Activated CD4-positive, alpha-beta T cell treated with anti-CD3 and anti-CD28 coated beads for 48 hours (primary cell): ENCODE measurements at places on chromosomes 3 and 15.

GRCh38 chr3:8485141-8485870, 16.3 kb upstream of the LMCD1 start:
- no peak for DNase-seq

DNA sequence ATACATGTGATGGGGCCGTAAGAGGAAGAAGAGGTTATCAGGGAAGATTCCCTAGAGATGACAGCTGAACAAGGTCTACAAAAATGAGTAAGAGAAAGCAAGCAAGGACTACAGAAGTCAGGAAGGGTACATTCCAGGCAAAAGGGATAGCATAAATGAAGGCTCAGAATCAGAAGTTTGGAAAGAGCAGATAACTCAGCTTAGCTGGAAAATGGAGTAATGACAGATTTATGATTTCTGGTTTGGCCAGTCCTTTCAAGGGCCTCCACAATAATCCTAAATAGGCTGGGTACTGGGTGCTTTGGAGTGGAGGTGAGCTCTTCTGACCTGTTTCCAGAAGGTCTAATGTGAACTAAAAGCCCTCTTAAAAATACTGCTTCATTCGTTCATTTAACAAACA, 110.7 kb downstream of the MYO5A start:
- no peak for DNase-seq

GRCh38 chr3:82558081-82558480, 796.6 kb upstream of the GBE1 start:
- no peak for DNase-seq

- DNase-seq = no peak
Observed at GRCh38 chr15:35167675-35168074, 82.6 kb upstream of the NANOGP8 start.

DNA sequence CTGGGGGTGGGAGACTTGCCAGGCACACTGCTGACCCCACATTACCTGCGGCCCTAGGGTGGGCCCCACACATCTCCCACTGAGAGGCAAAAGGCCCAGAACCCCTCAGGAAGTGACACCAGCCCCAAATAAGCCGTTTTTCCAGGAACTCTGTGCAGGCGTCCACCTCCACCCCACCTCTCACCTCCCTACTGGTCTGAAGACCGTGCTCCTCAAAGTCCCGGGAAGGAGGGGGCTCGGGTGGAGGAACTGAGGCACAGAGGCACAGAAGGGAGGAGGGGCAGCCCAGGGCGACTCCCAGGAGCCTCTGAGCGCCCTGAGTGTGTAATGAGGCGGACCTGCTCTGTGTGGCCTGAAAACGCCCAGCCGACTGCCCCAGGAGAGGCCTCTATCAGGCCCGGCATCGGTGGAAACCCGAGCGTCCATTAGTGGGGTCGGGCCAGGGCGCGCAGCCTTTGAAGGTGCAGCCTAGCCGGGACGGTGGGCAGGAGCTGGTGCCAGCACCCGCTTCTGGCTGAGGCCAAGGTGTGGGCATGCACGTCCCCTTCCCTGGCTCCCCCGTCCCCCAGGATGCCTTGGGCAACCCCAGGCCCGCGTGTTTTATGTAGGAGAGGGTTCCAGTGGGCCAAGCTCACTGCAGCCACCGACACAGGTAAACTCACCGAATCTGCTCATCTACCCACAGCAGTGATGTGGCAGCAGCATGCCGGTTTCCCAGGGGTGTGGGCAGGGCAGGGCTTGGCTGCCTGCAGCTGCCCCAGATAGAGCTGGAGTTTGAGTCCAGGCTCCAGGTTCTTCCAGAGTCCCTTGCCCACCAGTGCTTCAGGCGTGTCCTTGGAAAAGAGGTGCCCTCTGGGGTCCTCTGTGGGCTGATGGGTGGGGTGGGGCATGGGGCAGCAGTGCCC, 55.8 kb downstream of the DNAJB8 start:
- DNase-seq = no peak

DNA sequence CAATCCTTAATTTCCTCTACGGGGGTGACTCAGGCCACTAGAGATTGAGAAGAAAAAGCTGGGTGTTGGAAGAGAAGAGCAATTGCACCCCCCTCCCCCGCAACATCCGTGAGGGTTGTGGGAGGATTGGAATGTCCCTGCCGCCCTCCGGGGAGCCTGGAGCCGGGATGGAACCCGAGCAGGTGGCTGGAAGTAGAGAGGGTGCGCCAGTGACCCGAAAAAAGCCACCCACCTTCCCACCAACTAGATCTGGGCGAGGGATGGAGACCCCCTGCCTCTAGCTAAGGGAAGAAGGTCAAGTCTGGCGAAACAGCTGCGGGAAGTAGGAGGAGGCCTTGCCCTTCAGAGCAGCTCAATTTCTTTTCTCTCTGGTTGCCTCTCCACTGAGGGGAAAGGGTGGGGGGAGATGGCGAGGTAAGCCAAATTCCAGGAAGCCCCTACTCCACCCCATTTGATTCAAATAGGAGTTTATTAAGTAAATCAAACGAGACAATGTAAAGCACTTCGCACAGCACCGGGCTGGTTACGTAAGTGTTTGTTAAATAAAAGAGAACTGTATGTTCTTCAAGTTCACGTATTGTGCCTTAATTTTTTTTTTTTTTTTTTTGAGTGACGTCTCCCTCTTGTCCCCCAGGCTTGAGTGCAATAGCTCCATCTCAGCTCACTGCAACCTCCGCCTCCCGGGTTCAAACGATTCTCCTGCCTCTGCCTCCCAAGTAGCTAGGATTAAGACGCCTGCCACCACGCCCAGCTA, 1.1 kb upstream of the WWTR1 start:
- no peak for DNase-seq

DNA sequence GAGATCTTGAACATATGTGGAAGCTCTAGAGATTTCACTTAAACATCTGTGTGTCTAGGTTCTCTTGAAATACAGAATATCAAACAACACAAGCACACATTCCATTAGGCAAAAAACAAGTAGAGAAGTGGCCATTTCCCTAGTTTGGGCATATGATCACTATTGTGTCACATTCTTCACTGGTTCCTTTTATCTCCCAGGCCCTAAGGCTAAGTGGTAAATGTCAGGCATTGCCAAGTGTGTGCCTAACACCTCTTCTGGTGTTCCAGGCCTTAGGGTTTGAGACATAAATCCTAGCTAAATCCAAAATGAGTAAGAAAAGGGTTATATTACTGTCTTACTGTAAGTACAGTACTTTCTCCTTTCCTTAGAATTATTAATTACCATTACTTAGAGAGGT, 880.1 kb downstream of the PDCD6IP start:
- DNase-seq = no peak

- DNase-seq = no peak
Observed at GRCh38 chr3:183745300-183746098, 47.9 kb downstream of the YEATS2 start.

DNA sequence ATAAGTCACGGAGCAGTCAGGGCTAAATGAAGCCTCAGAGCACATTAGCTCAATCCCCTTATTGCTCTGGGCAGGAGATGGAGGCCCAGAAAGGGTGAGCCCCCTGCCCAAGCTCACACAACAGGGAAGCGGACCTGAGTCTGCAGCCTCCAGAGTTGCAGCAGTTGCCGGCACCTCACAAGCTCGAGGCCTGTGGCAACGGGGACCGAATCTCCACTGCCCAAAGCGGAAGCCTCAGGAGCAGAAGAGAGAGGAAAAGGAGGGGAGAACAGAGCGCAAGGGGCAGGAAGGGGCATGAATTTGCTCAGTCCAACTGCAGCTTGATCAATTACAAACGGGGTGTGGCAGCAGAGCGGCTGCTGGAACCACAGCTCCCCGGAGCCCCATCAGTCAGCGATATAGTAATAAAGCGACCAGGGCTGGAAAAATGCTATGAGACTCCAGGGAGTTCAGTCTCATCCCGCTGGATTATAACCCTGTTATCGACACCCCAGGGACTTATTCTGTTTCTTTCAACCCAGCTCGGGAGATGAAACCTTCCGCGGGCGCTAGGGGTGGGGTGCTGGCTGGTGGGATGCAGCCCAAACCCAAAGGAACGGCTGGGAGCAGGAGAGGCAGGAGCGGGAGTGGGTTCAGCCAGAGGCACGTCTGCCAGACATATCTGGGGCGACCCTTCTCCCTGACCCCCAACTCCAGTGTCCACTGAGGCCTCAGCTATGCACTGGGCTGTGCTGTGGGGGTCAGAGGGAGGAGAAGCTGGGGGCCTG, 219.7 kb upstream of the LINGO1 start:
- no peak for DNase-seq

DNA sequence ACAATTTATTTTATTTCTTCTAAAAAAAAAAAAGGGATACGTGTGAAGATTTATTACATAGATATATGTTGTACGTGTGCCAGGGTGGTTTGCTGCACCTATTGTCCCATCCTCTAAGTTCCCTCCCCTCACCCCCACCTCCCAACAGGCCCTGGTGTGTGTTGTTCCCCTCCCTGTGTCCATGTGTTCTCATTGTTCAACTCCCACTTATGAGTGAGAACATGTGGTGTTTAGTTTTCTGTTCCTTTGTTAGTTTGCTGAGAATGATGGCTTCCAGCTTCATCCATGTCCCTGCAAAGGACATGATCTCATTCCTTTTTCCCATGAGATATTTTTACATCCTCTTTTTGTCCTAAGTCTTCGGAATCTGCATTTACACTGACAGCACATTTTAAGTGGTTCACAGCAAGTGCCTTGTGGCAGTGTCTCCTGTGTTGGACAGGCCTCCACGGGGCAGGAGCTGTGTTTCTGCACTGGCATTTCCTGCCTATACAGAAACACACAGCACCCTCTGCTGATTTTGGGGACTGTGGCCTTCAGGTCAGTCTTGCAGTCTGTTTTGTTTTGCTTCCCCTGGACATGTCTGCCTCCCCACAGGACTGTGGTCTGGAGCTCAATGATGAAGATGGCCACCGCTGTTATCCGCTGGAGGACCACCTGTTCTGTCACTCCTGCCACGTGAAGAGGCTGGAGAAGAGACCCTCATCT, 12.7 kb upstream of the SACM1L start:
- no peak for DNase-seq

DNA sequence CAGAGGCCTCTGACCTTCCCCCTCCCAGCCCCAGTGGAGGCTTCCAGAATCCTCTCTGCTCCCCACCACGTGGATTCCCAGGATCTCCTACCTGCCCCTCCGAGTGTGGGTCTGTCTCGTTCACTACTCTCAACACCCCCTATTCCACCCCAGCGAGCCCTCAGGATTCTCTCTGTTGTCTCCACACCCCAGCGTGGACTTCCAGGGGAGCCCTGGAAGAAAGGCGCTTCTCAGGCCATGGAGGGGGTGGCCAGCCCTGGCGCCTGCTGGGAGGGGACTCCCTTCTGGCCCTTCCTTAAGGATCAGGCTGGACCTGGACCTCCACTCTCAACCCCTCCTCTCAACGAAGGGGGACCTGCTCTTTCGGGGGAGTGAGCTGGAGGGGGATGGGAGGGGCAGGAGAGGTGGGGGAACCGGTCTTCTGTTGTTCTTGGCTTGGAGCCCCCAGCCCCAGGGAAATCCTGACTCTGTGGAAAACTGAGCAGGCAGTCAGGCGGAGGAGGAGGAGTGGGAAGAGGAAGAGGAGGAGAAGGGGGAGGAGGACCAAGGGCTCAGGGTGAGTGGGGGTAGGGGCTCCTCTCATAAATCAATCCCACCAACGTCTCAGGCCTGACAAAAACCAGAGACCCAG, 32.9 kb downstream of the EPHB3 start:
- no peak for DNase-seq

DNA sequence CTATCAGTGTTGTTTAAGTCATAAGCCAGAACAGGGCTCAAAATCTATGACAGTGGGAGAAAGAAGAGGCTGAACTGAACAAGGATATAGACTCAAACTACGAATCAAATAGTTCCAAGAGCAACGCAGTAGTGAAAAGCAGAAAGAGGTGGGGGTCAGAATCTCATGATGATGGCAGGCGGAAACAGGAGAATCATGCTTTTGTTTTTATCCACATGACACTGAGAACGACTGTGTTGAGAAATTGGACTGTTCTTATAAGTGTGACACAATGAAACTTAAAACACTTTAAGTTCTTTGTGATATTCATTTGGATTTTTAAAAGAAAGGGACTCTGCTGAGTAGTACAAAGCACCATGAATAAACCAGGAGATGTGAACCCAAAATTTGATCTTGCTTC, 309.4 kb downstream of the ULK4 start:
- no peak for DNase-seq

DNA sequence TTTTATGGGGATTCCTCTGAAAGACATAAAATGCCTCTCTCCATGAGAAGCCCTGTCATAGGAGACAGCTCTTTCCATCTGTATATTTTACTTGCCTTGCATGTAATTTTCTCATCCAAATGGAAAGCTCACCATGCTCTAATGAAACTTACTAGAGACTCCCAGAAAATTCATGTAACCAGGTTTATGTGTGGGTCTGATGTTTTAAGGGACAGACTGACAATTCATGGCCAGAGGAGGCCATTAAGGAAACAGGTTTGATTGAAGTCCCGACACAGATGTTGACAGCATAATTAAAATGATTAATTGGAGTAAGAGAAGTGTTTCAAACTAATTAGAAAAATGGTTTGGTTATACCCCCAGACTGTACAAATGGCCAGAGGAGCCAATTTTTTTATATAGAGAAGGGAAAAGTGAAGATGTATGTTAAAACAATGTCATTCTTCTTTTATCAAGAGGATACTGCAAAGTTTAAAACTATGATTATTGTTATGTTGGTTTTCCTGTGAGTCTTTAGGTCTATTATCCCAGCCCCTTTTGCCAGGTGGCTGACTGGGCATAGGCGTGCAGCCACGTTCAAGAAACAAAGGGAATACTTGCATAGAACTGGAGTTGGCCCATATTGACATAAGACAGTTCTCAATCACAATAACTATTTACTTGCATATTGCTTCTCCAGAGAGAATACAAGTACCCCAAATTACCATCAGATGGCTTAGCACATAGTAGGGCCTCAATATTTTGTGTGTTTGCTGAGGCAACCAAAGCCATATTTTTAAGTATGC, 64.8 kb downstream of the RBMS3 start:
- DNase-seq = no peak

GRCh38 chr3:61600195-61600594, 38.8 kb downstream of the PTPRG start:
- no peak for DNase-seq

- DNase-seq = no peak
Observed at GRCh38 chr3:143210141-143210540, 90.6 kb downstream of the CHST2 start.

DNA sequence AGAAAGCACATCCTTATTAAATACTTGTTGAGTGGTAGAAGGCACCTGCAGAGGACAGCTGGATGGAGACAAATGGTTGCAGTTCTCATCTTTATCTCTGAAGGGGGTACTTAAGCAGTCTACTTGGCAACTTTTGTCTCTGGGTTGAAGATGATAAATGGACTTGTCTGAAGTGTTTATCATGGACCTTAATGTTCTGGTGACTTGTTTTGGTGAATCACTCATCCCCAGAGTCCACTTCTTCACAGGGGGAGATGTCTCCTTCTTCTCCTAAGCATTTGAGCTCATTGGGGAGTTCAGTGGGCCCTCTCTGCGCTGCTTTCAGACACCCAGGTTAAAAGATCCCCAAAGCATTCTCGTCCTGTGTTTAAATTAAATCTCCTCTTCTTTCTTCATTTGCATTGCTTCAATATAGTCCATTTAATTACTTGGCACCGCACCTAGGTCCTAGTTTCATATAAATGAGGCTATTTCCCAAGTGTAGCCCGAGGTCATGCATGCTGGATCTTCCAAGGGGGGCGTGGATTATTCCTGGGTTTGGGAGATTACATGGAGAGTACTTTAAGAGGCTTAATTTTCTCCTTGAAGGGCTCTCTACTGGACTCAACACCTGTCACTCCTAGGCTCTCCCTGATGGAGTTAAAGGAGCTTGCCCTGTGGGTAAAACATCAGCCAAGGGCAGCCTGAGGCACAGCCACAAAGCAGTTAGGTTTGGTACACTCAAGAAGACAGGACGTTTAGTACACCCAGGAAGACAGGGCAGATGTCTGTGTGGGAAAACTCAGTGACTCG, 239.3 kb upstream of the C2CD4B start:
- no peak for DNase-seq

GRCh38 chr3:183437666-183438564, 9.5 kb upstream of the MCF2L2 start:
- no peak for DNase-seq
